ENCODE measurements at places on chromosomes 13 and 19.

GRCh38 chr13:97369261-97369893 is 64.6 kb upstream of the RAP2A start:
- no peak for DNase-seq

- DNase-seq, result no peak
Measured at GRCh38 chr13:94761407-94761806, 49.1 kb upstream of the SOX21 start.

DNA sequence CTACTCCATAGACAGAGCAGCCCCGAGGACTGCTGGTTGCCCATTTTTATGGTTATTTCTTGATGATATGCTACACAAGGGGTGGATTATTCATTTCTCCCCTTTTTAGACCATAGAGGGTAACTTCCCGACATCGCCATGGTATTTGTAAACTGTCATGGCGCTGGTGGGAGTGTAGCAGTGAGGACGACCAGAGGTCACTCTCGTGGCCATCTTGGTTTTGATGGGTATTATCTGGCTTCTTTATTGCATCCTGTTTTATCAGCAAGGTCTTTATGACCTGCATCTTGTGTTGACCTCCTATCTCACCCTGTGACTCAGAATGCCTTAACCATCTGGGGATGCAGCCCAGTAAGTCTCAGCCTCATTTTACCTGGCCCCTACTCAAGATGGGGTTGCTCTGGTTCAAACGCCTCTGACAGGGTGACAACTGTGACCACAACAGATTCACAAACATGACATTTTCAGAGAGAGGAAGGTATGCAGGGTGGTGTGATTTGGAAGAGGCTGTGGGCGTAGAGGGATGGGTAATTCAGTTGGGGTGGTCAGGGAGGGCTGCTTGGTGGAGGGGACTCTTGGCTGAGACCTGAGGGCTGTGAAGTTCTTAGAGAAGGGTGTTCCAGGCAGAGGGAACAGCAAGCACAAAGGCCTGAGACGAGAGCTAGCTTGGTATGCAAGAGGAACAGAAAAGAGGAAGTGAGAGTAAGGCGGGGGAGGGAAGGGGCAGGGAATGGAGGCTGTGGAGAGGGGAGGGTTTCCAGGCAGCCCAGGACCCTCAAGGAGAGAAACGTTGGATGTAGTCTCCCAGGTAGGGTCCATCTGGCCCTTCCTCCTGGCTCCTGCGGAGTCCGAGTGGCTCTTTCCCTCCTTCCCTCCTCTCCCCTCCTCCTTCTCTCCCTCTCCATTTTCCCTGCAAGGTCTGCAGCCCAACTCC is 23.5 kb downstream of the FAM187B start:
- no peak for DNase-seq

DNA sequence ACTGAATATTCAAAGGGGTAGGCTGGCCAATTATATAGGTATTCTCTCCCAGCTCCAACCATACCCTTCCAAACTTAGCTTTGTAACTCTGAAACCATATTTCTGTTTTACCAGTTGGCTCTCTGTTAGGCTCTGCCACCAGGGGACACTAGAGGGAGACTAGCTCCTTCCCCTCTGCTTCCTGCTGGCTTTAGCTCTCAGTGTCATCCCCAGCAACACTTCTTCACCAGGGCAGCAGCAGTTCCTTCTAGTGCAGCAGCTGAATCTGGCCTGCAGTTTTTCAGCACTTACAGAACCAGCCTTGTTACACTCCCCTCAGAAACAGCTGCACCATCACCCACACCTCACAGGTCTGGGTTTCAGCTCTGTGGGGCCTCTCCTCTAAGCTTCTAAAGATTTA is 51.0 kb upstream of the DOCK9 start:
- DNase-seq, result no peak

GRCh38 chr19:58035863-58036262 is 2.0 kb downstream of the ZSCAN1 start:
- no peak for DNase-seq

DNA sequence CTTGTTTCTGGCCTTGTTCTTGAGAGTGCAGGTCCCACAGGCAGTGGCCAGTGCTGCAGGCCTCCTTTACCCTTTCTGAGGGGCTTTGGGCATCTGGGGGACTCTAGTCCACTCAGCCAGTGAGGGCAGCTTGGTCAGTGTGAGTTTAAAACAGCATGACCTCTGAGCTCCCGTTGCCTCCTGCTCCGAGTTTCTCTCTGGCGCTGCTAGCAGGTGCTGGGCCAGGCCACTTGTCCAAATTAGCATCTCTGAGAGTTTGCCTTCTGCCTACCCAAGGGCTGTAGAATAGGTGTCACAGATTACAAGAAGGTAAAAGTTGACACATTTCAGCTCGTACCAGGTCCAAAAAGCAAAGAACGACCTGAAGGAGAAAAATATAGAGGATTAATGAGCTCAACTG is 105.9 kb downstream of the SIPA1L3 start:
- no peak for DNase-seq

- DNase-seq, result no peak
Measured at GRCh38 chr19:46032597-46033025, 8.2 kb downstream of the IGFL4 start.

- no peak for DNase-seq
Measured at GRCh38 chr13:49494645-49495044, 1.1 kb upstream of the PHF11 start.

- DNase-seq, result no peak
Measured at GRCh38 chr13:111906816-111907215, 160.1 kb upstream of the SOX1 start.

DNA sequence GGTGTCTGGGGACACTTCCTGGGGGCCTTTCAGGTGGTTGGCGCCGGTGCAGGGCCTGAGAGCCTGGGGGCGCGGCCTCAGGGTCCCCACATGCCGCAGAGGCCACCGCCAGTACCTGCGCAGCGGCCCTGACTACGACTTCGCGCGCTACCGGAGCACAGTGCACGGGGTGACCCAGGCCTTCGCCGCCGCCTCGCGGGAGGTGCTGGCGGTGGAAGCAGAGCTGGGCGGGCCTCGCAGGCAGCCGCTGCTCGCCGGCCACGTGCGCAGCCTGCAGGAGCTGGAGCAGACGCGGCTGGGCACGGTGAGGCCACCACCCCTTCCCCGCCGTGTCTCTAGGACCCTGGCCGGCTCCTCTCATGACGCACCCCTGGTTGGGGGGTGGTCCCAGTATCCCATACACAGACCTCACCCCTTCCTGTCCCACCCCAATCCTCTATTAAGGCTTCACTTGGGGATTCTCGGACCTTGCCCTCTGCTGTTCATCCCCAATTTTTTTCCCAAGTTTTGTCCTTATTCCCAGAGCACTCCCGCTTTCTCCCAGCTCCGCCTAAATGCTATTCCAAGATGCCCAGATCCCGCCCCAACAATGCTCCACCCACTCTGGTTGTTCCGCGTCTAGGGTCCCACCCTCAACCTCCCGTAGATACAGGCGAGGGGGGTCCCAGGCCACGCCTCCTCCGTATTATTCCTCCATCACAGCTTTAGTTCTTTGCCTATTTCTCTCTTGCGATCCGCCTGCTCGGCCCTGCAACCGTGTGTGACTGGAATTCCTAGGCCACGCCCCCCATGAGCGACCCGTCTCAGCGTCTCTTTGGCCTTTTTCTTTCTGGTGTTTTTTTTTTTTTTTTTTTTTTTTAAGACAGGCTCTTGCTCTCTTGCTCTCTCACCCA is 1.0 kb downstream of the REX1BD start:
- peak; percentile 77 for DNase-seq

DNA sequence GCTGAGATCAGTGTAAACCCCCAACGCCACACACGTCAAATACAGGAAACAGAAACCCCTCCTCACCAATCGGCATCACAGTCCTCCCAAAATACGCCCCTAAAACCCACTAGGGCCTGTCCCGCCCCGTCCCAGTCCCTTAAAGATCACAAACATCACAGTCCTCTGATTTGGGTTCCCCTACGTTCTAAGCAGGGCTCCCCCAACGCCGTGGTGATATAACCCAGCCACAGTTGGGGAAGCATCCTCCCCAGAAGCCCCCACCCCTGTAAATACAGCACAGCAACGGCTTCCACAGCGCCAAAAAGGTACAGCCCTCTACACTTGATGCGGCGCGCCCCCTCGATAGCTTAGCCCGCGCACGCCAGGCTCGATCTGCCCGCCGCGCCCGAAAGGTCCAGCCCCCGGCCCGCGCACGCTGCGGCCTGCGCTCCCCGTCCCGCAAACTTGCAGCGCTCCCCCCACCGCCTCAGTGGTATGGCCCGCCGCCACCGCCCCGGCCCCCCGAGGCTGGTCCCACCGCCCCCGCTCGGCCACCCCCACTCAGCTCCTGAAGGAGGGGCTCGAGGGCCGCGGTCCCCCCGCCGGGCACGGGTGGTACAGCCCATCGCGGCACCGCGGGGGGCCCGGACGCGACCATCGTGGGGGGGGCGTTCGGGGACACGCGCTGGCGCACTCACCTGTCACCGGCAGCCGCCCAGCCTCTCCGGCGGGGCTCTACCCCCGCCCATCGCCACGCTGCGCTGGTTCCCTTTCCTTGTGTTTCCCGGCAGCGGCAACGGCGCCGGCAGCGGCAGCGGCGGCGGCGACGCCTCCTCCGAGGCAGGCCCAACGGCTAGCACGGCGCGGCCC is at the start of gene AKT2:
TSS of gene AKT2 (minus strand) at position 845 of the 852 bp plus-strand sequence. CDS start 20,078 bp downstream, outside the sequence.
- peak; percentile 81 for DNase-seq

GRCh38 chr19:12015753-12016116 is 19.7 kb downstream of the ZNF433 start:
- no peak for DNase-seq
